CD4-positive, alpha-beta T cell treated with Interleukin-4 for 4 hours (primary cell): ENCODE measurements at places on chromosomes 5 and 9.

- DNase-seq, result no peak
Observed at GRCh38 chr9:113574441-113575262, 111.1 kb downstream of the RGS3 start.

DNA sequence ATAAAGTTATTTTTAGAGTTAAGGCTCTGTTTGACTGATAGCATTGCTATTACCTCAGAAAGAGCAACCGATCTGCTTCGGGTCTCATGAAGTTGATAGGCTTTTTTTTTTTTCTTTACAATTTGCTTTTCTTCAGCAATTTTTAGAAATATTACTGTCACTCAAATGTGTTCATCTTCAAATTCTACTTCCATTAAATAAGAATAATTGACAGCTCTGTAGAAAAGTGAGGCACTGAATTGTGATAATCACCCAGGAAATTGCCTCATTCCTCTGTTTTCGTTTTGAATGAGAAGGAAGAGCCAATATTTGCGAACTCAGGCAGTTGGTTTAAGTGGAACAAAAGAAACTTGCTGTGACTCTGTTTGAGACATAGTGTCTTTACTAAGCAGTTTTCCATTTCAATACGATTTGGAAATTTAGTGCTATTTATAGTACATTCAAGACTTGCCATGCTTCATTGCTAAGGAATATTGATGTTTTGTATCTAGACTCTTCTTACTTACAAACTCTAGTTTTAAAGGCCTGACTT, 700.5 kb upstream of the CDH10 start:
- no peak for DNase-seq

- peak; percentile 13 for DNase-seq
Observed at GRCh38 chr5:443239-444151, 519 bp downstream of the EXOC3 start.

DNA sequence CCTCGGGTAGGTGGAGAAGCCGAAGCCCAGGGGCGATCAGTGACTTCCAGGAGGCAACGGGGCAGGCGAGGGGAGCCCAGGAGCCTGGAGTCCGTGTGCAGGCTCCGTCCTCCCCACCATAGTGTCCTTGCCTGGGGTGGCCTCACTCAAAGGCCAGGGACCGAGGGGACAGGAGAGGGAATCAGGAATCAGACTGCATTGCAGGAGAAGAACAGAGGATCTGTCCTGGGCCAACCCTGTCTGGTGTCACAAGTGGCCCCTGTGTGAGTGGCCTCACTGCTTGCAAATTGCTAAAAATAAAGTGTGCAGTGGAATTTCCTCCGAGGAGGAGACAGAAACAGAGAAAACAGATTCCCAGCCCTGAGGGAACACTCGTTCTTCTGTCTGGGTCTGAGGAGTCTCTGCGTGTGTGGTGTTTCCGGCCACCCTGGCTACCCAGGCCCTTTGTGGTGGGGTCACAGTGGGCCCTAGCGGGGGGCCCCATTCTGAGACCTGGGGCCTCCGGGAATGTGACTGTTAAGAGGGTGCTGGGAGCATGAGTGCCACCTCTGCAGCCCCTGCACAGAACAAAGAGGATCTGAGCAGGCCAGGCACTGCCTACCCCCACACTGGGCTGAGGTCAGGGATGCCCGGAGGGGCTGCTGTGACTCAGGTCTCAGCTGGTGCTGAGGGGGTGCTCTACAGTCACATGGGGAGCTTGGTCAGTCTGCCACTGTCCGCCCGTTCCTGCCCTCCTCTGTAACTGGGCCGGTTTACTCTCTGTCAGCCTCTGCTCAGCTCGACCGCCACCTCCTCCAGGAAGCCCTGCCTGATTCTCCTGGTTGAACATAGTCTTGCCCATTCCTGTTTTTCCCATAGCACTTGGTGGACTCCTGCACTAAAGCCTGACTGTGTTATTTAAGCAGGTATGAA, 7.4 kb downstream of the TRAF1 start:
- no peak for DNase-seq

- DNase-seq, result no peak
Observed at GRCh38 chr9:116002181-116002580, 151.4 kb upstream of the PAPPA start.

GRCh38 chr9:112970939-112971338, 41.1 kb downstream of the ZNF883 start:
- no peak for DNase-seq

- no peak for DNase-seq
Observed at GRCh38 chr5:159208514-159209437, 577 bp downstream of the RNF145 start.

GRCh38 chr5:2066373-2066772, 183.6 kb upstream of the IRX4 start:
- no peak for DNase-seq

DNA sequence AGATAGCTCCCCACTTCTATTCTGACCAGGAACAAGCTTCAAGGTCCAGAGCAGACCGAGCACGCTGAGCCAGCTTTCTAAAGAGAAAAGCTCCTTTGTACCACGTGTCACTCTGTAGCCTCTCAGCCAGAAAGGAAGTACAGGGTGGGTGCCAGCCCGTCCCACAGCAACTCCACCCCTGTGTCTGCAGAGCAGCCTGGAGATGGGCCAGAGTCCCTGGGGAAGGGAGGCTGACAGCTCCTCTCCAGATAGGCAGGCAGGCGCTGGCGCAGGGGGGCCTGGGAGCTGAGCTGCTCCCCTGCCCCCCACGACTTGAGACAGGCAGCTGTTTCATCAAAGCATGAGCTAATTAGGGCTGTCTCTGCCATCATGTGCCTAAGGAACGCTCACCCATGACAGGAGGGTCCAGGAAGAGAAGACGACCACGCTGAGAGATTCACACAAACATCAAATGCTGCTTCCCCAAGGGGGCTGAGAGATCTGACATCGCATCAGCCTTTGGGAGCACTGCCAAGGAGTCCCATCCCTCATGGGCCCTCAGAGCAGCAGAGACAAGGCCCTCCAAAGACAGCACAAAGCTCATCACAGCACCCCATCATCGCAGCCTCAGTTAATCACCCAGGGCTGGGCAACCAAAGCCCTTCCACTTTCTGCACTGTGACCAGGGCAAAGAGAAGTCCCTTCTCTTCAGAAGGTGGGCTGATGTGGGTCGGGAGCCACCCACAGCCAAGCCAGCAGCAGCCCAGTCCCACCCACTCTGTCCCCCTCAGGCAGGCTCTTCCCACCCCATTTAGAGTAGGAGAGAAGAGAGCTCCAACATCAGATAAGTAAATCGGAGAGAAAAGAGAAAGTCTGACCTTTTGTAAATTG, 78.5 kb upstream of the LRRTM2 start:
- peak; percentile 5 for DNase-seq

DNA sequence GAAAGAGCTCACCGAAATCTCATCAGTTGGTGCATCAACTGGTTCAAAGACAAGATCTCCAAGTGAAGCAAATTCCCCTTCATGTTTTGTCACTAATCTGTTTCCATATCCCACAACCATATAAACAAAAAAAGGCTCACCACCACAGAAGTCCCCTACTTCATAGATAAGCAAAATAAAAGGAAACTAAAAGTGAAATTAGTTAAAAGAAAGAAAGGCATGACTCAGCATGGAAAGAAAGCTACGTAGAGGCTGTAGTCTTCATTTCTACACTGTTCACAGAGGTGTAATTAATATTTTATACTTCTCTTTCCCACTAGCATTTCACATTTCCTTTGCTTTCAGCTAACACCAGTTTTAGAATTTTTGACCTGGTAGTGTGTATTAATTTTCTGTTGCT, 208.0 kb downstream of the CYLC2 start:
- DNase-seq, result no peak

DNA sequence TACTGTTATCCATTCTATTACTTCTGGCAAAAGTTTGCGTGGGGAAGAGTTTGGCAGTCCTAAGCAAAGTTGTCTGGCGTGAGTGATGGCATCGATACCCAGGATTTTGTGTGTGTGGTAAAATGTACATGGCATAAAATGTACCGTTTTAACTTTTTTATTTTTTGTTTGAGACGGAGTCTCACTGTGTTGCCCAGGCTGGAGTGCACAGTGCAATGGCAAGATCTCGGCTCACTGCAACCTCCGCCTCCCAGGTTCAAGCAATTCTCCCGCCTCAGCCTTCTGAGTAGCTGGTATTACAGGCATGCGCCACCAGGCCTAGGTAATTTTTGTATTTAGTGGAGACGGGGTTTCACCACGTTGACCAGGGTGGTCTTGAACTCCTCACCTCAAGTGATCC, 55.4 kb upstream of the TJP2 start:
- DNase-seq, result no peak

GRCh38 chr5:82734347-82734746, 342.8 kb downstream of the TMEM167A start:
- DNase-seq, result no peak

DNA sequence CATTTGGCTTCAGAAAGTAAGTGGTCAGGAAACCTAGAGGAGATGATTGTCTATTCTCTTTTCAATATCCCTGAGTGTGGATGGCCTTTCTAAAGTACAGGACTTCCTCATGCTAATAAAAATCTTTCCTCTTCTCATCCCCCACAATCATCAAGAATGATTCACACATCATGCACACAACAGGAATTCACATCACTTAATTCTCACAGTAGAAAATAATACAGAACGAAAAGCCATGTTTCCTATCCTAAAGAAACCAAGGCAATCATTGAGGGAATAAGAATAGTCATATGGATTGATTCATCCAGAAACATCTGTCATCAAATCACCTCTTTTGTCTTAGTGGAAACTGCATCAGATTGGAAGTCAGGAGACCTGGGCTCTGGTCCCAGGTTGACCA, 203.1 kb upstream of the PIK3R1 start:
- no peak for DNase-seq

GRCh38 chr9:1421436-1421835, 371.3 kb downstream of the DMRT2 start:
- DNase-seq, result no peak

GRCh38 chr5:124908581-124909451, 162.4 kb upstream of the ZNF608 start:
- DNase-seq, result no peak

GRCh38 chr9:135931349-135931820, 24.0 kb upstream of the CAMSAP1 start:
- DNase-seq, result no peak

GRCh38 chr5:81213070-81213469, 20.1 kb upstream of the CKMT2 start:
- DNase-seq, result no peak

- peak; percentile 14 for DNase-seq
Observed at GRCh38 chr5:141973871-141974595, 5.1 kb downstream of the RNF14 start.

DNA sequence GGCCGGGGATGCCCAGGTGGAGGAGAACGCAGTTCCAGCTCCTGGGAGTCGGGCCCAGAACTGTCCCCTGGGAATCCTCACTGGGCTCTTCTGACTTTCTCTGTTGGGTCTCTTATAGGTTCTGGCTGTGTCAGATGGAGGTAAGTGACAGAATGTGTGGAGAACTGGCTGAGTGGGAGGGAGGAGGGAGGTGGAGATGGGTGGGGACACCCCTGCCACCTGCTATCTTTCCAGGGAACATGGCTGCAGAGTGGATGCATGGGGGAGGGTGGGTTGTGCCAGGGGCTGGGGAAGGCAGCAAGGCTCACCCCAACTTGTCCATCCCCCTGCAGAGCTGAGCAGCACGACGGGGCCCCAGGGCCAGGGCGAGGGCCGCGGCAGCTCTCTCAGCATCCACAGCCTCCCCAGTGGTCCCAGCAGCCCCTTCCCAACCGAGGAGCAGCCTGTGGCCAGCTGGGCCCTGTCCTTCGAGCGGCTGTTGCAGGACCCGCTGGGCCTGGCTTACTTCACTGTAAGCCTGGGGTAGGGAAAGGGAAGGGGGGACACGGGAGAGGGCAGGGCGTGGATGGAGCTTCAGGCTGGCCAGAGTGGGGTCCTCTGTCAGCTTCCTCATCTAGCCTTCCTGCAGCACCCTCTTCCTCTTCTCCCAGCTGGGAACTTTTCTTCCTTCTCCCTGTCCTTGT, 8.3 kb downstream of the RGS14 start:
- DNase-seq, result no peak

DNA sequence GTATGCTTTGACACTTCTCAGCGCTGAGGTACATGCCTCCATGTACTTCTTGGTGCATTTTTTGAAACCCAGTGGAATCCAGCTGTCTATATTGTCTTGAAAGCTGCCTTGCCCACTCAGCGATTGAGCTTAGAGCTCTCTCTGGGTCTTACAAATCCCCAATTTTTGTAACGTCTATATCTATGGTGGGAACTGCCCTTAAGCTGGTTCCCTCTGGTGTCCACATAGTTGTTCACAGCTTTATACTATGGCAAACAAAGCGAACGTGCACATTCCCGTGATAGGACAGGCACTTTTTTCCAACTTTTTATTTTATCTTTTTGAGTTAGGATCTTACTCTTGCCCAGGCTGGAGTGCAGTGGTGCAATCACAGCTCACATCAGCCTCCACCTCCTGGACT, 20.9 kb downstream of the CDHR2 start:
- DNase-seq, result no peak

DNA sequence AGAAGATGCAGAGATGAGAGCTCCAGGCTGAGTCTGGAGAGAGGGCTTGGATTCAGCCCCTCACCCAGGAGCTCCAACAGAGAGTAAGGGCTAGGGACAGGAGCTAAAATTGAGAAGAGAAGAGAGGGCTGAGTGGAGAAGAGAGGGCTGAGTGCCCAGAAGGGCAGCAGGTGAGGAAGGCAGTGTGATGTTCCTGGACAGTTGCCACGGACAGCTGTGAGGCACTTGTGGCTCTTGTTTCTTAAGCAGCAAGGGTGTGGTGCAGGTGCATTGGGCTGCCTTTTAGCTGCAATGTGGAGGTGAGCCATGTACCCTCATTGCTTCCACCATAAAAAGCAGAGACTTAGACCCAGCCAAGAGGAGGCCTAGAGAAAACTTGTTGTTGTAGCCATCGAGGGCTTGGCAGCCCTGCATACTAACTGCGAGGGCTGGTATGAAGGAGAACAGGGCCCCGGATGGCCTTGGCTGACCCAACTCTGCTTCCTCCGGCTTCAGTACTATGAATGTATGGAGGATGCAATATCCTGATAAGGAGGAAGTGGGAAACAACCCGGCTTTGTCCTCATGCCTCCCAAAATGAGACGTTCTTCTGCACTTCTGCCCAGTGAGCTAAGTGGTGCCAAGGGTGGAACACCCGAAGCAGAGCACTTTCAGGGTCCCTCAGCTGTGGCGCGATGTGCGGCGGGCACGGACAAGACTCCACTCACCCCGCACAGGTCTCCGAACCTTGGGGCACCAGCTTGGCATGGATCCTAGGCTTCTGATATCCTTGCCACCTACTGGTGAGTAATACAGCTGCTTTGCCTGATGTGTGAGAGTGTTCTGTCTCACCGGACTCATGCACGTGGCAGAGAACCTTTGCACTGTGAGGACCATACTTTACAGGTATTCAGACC, 65.2 kb downstream of the LRRC70 start:
- DNase-seq, result no peak

DNA sequence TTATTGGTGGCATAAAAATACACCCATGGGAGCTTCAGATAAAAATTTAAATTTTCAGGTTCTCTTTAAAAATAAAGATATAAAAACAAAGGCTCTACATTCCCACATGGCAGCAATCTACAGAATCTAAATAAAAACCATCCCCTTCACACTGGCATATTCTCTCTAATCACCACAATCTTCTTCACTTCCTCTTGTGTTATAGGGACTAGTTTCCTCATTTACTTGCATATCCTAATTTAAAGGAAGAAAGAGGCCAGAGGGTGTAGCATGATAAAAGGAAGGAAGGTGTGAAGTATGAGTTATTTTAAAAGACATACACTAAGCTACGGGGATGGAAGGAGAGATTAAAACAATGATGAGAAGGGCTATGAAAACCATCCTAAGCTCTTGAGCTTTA, 390.5 kb downstream of the ZNF608 start:
- no peak for DNase-seq

- no peak for DNase-seq
Observed at GRCh38 chr5:122297587-122298298, 14.3 kb upstream of the SNCAIP start.
